Activated T-cell treated with anti-CD3 and anti-CD28 coated beads for 1 hour (primary cell): ENCODE measurements at places on chromosomes 13 and 19.

GRCh38 chr19:45668342-45668871 is 386 bp downstream of the GIPR start:
- no peak for DNase-seq

- DNase-seq: no peak
Observed at GRCh38 chr13:111610879-111611278, 290.4 kb downstream of the TEX29 start.

GRCh38 chr19:44680536-44680935 is 9.3 kb downstream of the CEACAM19 start:
- DNase-seq: no peak

DNA sequence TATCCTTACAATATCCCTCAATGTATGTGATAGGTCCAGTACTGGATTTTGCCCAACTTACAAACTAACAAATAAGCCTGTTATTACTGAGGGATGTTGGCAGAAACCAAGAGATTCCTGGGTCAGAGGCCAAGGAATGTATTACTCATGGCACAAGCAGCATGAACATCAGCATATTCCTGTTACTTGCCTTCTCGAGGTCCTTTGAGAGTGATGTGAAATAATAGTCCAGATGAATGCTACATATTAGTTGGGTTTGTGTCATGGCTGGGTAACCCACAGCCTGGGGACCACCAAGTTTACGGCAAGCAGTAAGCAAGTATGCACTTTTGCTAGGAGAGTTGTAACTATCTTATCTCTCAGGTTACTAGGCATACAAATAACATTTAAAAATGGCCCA is 384.5 kb upstream of the GPC6 start:
- DNase-seq: no peak

GRCh38 chr19:45931055-45931454 is 16.5 kb upstream of the NANOS2 start:
- no peak for DNase-seq

DNA sequence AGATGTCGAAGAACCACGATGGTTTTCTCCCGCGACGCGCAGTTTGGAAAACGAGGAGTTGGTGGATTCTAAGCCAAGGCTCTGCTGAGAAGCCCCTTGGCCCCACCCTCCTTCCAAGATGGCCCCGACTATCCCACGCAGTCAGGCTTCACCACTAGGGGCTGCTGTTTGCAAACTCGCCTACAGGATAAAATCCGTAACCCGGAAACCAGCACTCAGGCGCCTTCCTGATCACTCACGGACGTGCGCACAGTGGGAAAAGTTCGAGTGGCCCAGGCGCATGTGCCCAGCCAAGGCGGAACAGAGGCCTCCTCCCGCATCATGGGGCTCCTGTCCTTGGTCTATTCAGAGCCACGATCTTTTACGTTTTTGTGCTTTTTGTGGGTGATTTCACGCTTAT is 19.2 kb upstream of the UQCR11 start:
- DNase-seq: peak; percentile 36

- no peak for DNase-seq
Observed at GRCh38 chr19:56383826-56384605, 9.3 kb downstream of the ZNF582 start.

DNA sequence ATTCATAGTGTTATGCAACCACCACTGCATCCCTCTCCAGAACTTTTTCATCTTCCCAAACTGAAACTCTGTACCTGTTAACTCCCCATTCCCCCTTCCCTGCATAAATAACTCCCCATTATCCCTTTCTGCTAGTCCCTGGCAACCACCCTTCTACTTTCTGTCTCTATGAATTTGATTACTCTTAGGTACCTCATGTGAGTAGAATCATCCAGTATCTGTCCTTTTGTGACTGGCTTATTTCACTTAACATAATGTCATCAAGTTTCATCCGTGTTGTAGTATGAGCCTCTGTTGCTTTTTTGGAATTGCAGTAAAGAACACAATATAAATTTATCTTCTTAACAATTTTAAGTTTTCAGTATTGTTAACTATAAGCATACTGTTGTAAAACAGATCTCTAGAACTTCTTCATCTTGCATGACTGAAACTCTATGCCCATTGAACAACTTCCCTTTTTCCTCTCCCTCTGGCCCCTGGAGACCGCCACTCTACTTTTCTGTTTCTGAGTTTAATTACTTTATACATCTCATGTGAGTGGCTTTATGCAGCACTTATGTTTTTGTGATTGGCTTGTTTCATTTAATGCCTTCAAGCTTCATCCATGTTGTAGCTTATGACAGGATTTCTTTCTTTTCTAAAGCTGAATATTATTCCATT is 87.3 kb upstream of the ABCC4 start:
- no peak for DNase-seq

DNA sequence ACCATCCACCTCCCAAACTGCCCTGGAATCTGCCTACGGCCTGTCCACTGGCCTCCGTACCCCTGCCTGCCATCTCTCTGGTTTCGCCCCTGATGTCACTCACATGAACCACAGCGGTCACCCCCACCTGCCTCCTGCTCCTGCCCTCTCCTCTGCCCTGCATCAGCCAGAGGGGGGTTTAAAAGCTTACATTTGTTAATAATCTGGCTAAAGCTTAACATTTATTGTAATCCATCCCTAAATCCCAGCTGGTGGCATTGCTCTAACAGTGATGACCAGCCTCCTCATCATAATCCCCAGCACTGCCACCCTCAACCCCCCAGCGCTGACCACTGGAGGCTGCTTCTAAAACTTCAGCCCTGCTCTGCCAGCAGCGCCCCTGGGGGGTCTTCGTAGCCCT is 38.9 kb downstream of the DNM2 start:
- no peak for DNase-seq

- no peak for DNase-seq
Observed at GRCh38 chr19:19425170-19425875, 19.8 kb downstream of the GATAD2A start.

- DNase-seq: no peak
Observed at GRCh38 chr13:46909042-46909441, 12.2 kb upstream of the HTR2A start.

- no peak for DNase-seq
Observed at GRCh38 chr19:35736913-35737886, 5.1 kb downstream of the IGFLR1 start.

GRCh38 chr13:22765547-22765946 is 415.2 kb upstream of the SGCG start:
- no peak for DNase-seq

GRCh38 chr13:77374339-77374738 is 47.4 kb upstream of the MYCBP2 start:
- DNase-seq: no peak

GRCh38 chr13:32124743-32125142 is 93.2 kb downstream of the FRY start:
- DNase-seq: no peak

DNA sequence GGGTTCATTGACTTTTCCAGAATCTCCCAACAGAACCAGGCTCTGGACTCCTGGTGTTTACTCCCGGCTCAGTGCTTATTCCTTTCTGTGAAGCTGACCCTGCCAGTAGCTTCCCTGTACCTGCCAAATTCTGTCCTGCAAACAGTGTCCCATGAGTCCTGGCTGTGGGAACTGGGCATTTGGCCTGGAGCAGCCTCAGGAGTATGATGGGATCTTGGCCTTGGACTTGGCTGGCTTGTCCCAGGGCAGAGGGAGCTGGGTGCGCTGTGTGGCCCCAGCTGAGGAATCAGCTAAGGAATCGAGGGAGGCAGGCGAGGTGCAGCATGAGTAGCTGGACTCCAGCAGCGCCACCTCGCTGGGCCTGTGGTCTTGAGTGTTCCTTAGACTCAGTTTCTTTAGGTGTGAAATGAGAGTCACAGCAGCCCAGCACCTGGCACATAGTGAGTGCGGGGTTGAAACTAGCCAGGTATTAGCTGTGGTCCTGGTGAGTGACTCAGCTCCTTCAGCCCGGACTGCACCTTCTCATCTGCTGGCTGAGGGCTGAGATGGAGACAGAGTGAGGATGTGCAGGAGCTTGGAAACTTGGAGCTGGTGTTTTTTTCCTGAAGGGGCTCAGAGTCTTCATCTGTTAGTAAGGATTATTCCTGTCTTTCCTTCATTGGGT is 10.4 kb downstream of the CLASRP start:
- no peak for DNase-seq

GRCh38 chr19:49229416-49229815 is 71.8 kb downstream of the TRPM4 start:
- DNase-seq: no peak

GRCh38 chr13:40456979-40457553 is 209.4 kb downstream of the FOXO1 start:
- DNase-seq: no peak

DNA sequence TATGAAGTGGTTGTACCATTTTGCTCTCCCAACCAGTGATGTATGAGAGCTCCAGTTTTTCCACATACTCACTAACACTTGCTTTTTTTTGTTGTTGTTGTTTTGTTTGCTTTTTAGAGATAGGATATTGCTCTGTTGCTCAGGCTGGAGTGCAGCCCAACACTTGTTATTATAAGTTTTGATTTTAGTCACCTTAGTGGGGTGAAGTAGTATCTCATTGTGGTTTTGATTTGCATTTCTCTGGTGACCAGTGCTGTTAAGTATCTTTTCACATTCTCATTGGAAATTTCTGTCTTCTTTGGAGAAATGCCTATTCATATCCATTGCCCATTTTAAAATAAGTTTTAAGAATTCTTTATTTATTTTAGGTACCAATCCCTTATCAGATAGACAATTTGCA is 31.3 kb downstream of the CYP4F22 start:
- DNase-seq: no peak

DNA sequence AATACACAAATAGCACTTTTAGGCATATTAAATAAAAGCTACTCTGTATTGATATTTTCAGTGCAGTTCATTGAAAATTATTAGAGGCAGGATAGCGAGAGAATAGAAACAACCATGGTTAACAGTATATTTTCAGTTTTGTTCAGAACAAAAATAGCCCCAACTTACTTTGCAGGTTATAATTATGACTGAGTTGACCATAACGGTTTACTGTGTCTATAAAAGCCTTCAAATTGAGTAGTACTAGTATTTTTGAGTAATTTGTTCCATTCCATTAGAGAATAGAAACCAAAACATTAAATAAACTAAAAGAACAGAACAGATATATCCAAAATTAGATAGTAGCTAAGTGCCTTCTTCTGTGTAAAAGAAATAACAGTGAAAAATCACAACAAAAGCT is 1108.4 kb upstream of the PCDH20 start:
- no peak for DNase-seq
